Umbilical cord (tissue), 2 donors: ENCODE measurements at places on chromosomes 1 and 21.

DNA sequence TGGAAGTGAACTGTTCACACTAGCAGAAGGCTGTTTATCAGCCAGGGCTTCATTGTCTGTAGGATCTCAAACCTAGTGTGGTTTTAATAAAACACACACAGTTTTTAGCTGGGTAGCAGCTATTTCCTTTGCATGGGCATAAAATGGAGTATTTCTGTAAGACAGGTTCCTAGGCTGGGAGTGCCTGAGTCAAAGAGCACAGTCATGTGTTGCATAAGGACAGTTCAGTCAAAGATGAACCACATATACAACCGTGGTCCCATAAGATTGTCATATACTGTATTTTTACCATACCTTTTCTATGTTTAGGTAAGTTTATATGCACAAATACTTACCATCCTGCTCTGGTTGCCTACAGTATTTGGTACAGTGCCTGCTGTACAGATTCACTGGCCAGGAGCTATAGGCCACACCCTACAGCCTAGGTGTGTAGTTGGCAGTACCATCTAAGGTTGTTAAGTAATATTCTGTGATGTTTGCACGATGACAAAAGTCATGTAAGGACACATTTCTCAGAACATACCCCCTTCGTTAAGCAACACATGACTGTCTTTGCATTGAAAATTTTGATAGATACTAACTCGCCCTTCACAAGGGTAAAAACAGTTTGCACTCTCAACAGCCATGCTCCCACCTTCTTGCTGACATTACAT lies 17.2 kb downstream of the LGALS8 start:
- DNase-seq: no peak

DNA sequence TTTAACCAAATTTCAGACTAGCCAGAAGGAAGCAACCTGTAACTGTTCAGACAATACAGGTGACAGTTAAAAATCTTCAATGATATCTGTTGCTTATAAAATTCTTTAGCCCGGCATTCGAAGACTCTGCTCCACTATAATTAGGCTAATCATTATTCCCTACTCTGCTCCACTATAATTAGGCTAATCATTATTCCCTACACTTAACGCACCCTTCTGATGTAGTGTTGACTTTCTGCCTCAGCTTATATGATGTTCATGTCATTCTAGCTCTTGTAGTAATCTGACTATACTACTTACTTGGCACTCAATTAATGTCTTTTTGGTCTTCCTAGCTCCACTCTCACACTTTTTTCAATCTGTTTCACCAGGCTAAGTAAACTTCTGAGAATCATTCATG lies 13.3 kb downstream of the TESK2 start:
- DNase-seq: no peak

DNA sequence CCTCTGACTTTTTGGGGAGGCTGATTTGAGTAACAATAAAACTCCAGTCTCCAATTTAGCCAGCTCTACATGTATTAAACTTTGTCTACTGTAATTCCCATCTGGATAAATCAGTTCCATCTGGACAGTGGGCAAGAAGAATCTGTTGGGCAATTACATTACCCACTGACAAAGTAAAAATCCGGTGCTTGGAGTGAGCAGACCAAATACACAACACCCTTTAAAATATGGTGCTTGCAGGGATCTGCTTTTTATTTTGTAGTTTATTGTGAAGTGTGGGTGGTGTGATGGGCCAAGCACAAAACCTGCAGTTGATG lies 8.9 kb upstream of the CD55 start:
- DNase-seq: no peak

DNA sequence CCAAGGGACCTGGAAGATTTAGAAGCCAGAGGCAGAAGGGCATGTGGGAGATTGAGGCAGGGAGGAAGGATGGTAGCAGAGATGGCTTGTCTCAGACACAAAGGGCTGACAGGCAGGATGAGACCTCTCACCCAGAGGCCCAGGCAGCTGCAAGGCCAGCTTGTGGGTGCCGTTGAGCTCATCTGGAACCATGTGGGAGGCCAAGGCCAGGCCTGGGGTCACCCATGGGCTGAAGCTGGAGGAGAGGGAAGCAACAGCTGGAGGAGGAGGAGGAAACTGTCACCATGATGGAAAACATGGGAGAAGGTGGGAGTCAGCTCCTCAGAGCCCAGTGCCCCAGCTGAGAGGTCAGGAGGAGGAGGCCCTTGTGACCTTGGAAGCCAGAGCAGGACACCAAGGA lies 6.4 kb downstream of the CRABP2 start:
- DNase-seq: no peak

DNA sequence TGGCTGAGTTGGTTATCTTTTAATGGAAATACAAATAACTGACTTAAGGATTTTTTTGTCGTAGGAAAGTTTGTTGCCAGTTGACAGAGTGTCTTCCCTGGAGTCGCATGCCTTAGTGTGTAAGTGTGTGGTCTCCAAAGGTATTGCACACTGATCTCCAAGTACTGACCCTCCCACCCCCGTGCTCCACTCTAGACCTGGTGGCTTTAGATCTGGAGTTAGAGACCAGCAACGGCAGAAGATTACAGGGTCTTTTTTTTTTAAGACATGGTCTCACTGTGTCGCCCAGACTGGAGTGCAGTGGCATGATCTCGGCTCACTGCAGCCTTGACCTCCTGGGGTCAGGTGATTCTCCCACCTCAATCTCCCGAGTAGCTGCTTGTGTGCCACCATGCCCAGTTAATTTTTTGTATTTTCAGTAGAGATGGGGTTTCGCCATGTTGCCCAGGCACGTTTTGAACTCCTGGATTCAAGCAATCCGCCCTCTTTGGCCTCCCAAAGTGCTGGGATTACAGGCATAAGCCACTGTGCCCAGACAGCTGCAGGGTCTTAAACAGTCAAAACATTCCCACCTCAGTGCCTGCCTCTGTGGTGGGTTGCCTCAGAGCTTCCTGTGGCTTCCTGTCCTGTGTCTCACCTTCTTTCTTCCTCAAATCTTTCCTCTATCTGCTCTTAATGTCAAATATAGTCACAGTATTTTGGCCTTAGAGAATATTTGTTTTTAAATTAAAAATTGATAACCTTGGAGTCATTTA lies 6.9 kb downstream of the TRAPPC10 start:
- no peak for DNase-seq

GRCh38 chr1:58886611-58887010 lies 102.8 kb upstream of the JUN start:
- no peak for DNase-seq

DNA sequence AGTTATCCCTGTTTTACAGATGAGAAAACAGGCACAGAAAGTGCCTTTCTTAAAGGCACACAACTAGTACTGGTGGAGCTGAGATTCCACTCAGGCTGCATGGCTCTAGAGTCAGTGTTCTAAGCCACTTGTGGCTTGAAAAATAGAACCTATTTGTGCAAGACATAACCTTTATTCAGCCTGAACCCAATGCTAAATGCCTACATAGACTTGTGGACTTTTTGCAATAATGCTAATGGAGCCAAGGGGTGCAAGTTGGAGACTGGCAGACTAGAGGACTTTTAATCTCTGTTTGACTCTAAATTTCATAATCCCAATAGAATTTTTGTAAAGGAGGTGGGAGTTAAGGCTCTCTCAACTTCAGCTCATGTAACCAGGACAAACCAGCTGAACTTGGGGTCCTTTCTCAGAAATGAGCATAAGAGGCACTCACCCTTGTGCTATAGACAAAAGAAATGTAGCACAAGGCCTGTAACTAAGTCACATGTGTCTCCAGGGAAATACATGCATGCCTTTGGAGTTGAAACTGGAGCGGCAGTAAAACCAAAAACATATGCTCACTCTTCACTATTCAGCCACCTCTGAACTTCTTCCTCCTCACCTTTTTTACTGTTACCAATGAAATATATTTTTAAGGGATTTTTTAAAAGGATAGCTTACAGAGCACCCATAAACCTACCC lies 43.0 kb upstream of the AK4 start:
- DNase-seq: no peak

DNA sequence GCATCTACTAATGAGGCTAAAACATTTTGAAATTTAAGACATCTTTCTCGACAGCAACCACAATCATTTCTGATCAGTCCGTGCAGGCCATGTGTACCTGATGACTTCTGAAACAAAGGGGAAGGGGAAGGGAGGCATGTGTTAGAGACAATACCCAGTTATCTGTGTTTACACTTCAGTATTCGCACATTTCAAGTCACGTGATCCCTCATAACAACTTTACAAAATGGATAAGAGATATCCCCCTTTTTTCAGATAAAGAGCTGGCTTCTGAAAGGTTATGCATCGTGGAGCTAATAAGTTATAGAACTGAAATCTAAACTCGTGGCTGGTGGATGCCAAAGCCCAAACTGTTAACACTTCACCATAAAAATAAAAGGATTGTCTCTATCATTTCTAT lies 175.7 kb downstream of the CHRM3 start:
- no peak for DNase-seq

DNA sequence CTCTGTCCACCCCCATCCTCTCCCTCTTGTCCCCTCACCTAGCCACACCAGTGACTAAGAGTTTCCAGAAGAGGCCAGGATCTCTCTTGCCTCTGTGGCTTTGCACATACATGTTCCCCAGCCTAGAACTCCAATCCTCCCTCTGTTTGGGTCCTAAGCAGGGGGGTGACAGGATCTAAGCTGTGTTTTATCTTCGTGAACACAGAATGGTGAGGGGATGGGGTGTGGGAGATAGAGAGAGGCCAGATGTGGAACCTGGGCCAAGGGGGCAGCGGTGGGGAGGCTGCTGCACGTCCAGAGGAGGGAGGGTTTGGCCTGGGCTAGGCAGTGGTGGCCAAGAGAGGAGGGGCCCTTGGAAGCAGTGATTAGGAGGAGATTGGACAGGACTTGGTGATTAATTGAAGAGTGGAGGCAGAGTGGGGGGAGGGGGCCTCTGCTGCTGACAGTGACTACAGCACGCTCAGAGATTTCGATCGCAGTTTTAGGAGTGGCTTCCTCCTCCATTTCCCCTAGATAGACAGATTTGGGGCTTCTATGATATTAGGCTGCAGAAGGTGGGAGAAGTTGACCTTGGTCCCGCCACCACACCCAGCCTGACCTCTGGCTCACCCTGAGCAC lies 17.1 kb upstream of the ADGRB2 start:
- peak; percentile 82 for DNase-seq

DNA sequence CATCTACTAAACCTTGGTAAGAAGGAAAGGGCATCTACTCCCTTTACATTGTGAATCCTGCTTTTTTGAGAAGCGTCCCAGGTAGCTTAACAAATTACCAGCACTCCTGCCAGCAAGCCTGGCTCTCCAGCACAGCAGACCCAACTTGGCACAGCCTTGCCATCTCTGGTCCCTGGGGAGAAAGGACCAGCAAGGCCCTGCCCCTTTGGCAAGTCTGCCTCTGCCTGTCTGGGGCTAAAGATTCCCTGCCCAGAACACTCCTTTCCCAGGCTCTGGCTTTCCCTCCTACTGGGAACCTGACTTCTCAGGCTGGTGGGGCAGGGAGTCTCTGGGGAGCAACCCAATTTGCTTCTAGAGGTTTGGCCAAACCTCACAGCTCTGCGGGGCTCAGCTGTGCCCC lies 68.5 kb downstream of the ATP2B4 start:
- no peak for DNase-seq

DNA sequence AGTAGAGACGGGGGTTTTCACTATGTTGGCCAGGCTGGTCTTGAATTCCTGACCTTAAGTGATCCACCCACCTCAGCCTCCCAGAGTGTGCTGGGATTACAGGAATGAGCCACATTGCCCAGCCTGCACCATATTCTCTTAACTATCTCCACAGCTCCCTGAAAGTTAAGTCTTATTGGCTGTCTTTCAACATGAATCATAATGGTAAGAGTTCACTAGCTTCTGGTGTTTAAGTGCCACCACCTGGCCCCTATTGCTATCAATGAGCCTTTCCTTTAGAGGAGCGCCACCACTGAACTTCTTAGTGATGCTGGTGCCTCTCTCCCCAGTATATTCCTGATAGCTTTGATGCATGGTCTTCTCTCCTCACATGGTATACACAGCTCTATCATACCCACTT lies 15.7 kb downstream of the ZFYVE9 start:
- no peak for DNase-seq

DNA sequence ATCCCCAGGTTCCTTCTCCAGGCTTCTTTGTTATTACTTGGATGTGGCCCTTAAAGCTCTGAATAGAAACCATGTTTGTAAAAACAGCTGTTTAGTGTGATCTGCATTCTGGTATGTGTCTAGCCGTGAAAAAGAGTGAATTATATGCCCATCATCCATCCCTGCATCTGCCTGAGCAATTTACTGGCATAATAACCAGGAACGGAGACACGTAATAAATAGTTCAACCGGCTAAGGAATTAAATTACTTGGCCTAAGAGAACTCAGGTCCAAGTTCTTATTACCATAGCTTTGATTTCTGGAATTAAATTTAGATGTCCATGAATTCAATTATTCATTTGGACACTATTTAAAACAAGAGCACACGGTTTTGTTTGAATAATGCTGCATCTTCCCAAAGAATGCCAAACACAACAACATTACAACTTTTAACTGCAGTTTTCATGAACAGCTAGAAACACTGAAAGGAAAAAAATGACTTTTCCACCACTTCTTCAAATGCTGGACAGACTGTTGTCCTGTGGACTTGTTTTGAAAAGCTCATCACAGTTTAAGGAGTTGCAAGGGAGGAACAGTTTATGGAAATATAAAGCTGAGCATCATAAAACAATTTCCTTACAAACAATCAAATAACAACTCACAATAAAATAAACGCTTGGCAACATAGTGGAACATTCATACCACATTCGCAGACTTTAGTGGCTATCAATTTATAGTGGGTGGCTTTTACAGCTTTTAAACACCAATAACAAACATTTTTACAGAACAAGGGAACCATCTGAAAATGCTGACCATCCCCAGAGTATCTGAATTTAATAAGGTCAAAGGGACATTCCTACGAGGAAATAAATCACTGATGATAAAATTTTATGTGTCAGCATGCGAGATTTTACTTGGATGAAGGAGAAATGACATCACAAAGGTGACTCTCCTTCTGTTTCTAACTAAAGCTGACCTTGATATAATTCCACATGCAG lies 144.7 kb downstream of the APP start:
- no peak for DNase-seq

- DNase-seq: no peak
These were observed 38.5 kb upstream of the SGIP1 start for GRCh38 chr1:66495495-66495894.

DNA sequence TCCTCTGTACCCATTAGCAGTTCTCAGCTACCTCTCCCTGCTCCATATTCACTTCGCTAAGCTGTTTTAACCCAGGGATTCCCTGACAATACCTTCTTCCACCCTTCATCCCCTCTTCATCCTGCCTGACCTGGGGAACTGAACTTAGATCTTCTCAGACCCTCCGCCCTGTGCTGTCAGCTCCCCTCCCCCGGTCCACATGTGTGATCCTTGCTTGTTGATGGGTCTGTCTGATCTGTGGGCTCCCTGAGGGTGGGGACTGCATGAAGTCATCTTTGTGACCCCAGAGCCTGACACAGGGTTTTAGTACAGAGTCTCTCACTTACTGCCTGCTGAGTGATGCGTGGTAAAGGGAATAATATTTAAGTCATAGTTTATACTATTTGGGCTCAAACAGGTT lies 11.8 kb downstream of the CHAF1B start:
- DNase-seq: no peak

- DNase-seq: no peak
These were observed 7.5 kb downstream of the MX1 start for GRCh38 chr21:41433566-41433965.
